Left ventricle myocardium inferior (tissue), 1 donor: ENCODE measurements at places on chromosomes 6 and 20. TPM values are rescaled to one million over a fixed set of nuclear protein-coding genes. Genes with fewer than 3 reads are reported as not detected.

BIRC7 gene
- 0.27 TPM for total RNA-seq

SYNGAP1 gene
- 6.5 TPM for total RNA-seq

OSER1 gene
- total RNA-seq, result 34.0 TPM

TRERF1 gene
- 1.4 TPM for total RNA-seq

CRYBG1 gene
- total RNA-seq, result 1.3 TPM

LIN28B gene
- total RNA-seq, result not detected

DNA sequence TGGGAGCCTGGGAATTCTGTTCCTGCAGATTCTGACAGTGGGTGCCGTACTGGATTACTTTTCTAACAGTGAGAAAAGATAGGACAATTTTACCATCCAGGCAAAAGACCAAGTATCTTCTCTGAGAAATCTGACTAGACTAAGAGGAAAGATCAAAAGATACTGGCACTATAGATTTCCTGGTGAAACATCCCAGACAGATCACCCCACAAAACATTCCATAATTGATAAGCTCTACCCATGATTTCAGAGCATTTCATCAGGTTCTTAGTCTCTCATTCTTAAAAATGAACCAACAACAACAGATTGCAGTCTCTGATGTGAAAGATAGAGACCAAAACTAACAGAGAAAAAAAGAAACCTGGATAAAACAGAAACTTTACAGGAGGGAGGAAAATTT, 13.6 kb upstream of the UBR2 start:
- DNase-seq, result no peak

GRCh38 chr6:131258816-131259476, 123.7 kb downstream of the AKAP7 start:
- DNase-seq, result no peak

DNA sequence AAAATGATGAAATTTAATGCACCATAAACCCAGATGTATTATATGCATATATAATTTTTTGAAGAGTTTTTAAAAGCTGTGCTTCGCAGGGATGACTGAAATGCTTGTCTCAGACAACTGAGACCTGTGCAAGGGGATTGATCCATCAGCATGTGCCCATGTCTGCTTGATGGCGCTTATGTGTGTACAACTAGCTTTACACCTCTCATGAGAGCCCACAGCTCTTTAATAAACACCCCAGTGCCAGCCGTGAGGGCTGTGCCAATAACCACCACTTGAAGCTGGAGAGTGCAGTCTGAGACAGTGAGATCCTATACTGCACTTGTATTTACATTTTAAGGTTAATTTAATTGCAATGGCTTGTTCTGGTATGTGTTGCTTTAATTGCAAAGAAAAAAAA, 225.5 kb downstream of the BCKDHB start:
- DNase-seq, result no peak

DNA sequence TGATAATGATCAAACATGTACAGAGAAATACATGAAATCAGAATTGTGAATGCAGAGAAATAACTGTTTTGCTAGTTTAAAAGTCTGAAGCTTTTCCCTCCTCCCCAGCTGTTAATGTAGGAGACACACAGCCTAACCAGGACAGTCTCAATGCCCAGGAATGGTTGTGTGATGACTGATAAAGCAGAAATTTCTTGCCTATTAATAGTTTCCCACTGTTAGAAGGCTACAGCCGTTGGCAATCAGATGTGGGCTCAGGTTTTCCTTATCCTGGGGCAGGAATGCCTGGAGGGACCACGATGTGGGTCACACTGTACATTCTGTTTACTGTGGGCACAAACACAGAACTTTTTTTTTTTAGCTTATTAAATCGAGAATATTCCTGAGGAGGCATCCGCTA, 1.9 kb downstream of the PPP1R3D start:
- DNase-seq, result no peak

GRCh38 chr6:147922799-147923198, 414.3 kb downstream of the SAMD5 start:
- DNase-seq, result no peak

GRCh38 chr20:53316206-53316937, 277.3 kb downstream of the ZNF217 start:
- DNase-seq, result no peak

DNA sequence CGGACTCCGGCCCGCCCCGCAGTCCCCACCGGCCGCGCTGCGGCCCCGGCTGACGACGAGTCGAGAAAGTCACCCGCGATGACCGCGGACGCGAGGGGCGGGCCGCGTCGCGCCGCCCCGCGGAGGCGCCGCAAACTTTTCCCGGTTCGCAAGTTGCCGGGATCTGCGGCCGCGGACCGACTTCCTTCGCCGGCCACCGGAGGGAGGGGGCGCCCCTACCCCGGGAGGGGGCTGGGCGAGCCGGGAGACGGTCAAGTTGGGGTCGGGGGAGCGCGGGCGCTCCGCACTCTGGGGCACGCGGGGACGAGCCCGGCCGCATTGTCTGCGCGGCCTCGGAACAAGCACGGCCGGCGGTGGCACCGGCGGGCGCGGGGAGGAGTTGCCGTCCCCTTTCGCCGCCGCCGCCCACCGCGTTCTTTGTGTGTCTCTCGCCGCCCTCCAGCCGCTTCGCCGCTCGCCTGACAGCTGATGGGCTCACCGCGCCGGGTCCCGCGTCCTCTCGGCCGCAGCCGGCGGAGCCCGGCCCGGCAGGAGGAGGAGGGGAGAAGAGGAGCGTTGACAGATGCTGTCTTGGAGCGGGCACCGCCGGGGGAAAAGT, 131.6 kb downstream of the OGFRL1 start:
- DNase-seq, result peak; percentile 72

GRCh38 chr20:53159160-53159559, 187.0 kb downstream of the TSHZ2 start:
- DNase-seq, result no peak

DNA sequence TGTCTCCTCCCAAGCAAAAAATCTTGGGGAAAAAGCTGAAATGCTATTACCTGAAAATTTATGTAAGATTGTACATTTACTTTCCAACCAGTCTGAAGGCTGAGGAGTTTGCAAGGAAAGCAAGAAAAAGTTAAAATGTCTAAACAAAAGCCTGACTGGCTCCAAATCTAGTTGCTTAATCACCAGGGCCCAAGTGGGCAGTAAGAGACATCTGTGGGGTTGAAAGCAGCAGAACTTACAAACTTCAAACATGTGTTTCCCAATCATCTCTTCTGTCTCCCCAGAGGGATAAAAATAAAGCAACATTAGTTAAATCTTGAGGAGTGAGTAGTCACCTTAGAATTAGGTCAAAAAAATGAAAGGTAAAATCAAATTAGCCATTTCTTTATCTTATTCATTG, 98.6 kb downstream of the OGFRL1 start:
- no peak for DNase-seq

- no peak for DNase-seq
These were observed 13.4 kb downstream of the FAM110A start for GRCh38 chr20:846894-847278.

- DNase-seq, result no peak
These were observed 8.0 kb upstream of the NKX2-2 start for GRCh38 chr20:21521596-21522480.
